ENCODE measurements at places on chromosomes 4 and X.

DNA sequence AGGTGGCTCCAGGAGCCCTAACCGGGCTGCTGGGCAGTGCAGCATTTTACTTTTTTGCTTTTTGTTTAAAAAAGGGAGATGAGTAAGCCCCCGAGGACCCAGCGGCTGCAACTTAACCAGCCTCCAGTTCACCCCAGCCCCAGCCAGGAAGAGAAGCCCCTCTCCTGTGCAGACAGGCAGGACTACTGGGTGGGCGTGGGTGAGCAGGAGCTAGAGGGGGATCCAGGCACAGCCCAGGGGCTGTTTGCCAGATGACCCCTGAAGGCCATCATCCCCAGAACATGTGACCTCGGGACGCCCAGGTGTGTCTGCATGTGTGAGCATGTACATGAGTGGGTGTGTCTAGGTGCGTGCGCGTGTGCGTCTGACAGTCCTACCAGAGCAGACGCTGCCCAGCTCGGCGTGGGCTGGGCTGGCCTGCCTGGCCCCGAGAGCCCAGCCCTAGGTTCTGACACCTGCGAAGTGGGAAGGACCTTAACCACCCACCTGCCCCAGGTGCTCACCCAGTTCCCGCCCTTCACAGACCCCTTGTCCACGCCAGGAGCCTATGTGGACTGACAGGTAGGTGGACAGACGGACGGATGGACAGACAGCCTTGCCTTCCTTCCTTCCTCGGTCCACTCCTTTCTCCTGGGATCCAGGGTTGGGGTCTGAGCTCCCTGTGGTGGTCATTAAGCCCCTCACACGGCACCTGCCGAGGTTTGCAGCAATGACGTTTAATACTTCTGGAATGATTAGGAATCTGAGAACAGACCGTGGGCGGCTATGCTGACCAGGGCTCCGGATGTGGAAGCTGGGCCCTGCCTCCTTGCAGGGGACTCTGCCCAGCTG is 7.8 kb upstream of the HAUS3 start:
- no peak for DNase-seq

- DNase-seq = no peak
Measured at GRCh38 chr4:96504386-96504785, 664.5 kb downstream of the PDHA2 start.

DNA sequence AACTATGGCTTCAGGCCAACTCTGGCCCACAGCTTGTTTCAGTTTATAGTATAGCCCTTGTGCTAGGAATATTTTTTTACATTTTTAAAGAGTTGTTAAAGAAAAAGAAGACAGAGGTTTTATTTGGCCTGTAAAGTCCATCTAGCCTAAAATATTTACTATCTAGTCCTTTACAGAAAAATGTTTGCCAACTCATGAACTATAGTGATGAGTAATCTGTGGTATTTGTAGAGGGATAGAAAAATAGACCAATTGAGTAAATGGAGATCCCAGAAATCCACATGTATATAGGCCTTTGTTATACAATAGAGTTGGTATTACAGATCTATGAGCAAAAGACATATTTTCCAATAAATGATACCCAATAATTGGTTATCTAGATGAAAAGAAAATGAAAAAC is 288.7 kb downstream of the PRDM5 start:
- no peak for DNase-seq

DNA sequence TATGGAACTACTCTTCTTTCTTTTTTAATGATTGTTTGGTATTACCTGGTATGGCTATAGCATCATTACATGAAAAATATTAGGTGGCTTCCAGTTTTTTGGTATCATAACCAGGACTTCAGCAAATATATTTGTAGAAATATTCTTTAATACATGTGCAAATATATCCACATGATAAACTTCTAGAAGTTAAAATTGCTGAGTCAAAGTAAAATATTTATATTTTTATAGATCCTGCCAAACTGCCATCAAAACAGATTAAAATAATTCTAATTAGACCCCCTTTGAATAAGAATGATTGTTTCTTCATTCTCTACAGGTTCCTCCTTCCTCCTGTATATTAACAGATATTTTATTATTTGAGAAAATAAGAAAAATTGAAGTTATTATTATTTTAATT is 708.5 kb upstream of the INTU start:
- no peak for DNase-seq

GRCh38 chrX:13732246-13733067 is 2.0 kb downstream of the TRAPPC2 start:
- no peak for DNase-seq

DNA sequence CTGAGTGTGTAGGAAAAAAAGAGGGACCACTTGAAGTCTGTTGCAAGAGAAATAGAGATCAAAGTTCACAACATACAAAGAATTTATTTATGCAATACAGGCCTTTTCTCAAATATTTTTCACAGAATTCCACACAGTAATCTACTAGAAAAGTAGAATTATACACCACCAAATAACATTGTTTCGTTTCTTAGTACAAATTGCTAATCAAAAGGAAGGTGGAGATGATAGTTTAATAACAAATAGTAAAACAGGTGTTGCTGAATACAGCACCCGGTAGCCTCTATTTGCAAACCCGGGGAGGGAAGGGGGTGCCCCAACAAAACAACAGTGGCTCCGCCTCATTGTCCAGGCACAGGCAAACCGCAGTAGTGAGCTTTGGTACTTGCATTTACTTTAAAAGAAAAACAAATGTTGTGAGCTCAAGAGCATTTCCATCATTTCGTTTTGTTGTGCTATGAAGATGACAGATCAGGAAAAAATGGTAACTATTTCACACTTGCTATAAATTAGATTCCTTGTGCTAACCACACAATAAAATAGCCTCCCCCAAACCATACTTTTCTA is 186.4 kb downstream of the DCLK2 start:
- no peak for DNase-seq

GRCh38 chrX:82333575-82333974 is 1131.7 kb downstream of the SH3BGRL start:
- no peak for DNase-seq

GRCh38 chr4:171676555-171677215 is 136.5 kb upstream of the GALNTL6 start:
- DNase-seq = no peak

All from inflammatory macrophage treated with lipopolysaccharide for 4 hours (primary cell).